ENCODE measurements at places on chromosomes 2 and 18.

GRCh38 chr2:64863097-64863820 is 125.9 kb upstream of the SLC1A4 start:
- DNase-seq: peak; percentile 69
- H3K4me1 ChIP-seq: peaks cover 76% of the 10 kb centered on the region
- no peaks in the 10 kb centered on the region for H3K36me3 ChIP-seq
- H3K27ac ChIP-seq: peak overlapping the region; percentile 93
- peak overlapping the region; percentile 63 for H3K4me3 ChIP-seq

- no peaks in the 10 kb centered on the region for H3K27me3 ChIP-seq
- H3K36me3 ChIP-seq: peaks cover 15% of the 10 kb centered on the region
- no peak overlapping the region for H3K27ac ChIP-seq
- no peak overlapping the region for H3K4me3 ChIP-seq
- DNase-seq: no peak
These were observed 17.2 kb downstream of the ATP8B1 start for GRCh38 chr18:57785751-57786437.

DNA sequence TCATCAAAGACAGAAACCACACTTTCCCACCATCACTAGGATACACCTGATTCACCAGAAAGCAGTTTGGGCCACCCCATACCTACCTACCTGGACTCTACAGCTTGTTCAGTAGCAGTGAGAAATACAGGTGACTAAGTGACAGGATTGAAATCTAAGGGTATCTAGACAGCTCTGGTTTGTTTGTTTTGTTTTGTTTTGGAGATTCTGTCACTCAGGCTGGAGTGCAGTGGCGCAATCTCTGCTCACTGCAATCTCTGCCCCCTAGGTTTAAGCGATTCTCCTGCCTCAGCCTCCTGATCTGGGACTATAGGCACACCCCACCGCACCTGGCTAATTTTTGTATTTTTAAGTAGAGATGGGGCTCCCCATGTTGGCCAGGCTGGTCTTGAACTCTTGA is 3.1 kb downstream of the TTC21B start:
- no peak overlapping the region for H3K27ac ChIP-seq
- H3K27me3 ChIP-seq: no peaks in the 10 kb centered on the region
- DNase-seq: no peak

- H3K27ac ChIP-seq: no peak overlapping the region
- no peak for DNase-seq
- no peak overlapping the region for H3K4me3 ChIP-seq
- H3K4me1 ChIP-seq: no peaks in the 10 kb centered on the region
- H3K36me3 ChIP-seq: no peaks in the 10 kb centered on the region
- no peaks in the 10 kb centered on the region for H3K27me3 ChIP-seq
These were observed 53.1 kb downstream of the BCL2L11 start for GRCh38 chr2:111173856-111174255.

GRCh38 chr2:223513771-223514455 is 88.2 kb downstream of the SCG2 start:
- no peaks in the 10 kb centered on the region for H3K36me3 ChIP-seq
- H3K4me3 ChIP-seq: no peak overlapping the region
- H3K27ac ChIP-seq: no peak overlapping the region
- no peak for DNase-seq

DNA sequence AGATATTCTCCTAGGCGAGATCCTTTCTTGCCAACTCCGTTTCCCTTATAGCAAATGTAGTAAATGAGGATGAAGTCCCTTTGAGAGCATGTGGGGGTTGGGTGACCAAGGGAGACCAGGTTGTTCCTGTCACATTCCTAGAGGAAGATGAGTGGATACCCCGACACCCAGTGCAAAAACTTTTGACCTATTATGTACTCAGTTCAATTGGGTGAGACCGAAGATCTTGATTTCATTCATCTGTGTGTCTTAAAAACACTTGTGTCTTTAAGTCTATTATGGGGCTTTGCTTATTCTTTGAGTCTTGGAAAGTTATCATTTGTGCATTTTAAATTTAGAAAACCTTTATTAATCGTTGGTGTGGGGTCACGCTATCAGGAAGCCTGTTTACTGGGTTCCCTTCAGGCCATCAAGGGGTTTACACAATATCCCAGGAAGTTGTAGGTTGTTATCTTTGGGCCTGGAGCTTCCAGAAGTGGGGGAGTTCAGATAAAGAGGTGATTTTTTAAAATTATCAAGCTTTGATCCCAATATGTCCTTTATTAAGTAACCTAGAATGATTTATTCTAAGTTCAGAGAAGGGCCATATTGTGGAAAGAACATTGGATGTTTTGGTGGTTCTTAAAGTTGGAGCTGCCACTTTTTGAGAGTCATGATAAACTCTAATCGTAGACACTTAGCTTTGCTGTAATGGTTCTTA is 2.8 kb downstream of the RHOB start:
- no peak overlapping the region for H3K4me3 ChIP-seq
- peaks cover 15% of the 10 kb centered on the region for H3K4me1 ChIP-seq
- no peaks in the 10 kb centered on the region for H3K36me3 ChIP-seq

DNA sequence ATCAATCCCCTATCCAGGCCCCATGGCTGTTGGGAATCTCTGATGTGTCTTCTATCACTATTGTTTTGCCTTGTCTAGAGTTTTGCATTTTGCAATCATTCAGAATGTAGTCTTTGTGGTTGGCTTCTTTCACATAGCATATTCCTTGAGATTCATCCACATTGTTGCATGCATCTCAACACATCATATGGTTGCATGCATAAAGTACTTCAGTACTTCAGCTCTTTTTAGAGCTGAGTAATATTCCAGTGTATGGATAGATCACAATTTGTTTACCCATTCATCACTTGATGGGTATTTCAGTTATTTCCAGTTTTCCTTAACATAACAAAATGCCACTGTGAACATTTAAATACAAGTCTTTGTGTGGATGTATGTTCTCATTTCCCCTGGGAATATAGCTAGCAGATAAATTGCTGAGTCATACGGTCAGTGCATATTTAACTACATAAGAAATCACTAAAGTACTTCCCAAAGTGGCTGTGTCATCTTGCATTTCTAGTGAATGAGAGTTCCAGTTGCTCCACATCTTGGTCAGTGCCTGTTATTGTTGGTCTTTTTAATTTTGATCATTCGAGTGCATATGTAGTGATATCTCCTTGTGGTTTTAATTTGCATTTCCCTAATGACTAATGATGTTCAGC is 138.8 kb downstream of the BCL11A start:
- H3K36me3 ChIP-seq: no peaks in the 10 kb centered on the region
- no peak overlapping the region for H3K4me3 ChIP-seq
- H3K27ac ChIP-seq: peak overlapping the region; percentile 81

DNA sequence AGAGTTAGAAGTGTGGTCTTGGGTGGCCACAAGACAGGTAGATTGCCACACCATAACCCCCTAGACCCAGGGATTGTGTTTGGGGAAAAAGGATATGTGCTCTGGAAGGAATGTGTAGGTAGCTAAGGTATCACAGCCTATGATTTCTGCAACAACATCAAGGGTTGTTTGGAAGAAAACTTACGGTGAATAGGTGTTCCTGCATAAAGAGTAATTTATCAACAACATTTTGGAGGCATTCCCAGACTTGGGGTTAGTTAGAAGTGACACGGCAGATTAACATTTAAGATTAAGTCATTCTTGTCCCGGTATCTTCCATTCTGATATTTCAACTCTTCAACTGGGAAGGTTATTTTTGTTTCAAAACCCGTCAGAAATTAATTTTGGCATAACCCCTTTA is 65.5 kb downstream of the SPP2 start:
- H3K36me3 ChIP-seq: no peaks in the 10 kb centered on the region
- DNase-seq: no peak
- no peak overlapping the region for H3K27ac ChIP-seq
- peaks cover 13% of the 10 kb centered on the region for H3K27me3 ChIP-seq
- no peaks in the 10 kb centered on the region for H3K4me1 ChIP-seq

DNA sequence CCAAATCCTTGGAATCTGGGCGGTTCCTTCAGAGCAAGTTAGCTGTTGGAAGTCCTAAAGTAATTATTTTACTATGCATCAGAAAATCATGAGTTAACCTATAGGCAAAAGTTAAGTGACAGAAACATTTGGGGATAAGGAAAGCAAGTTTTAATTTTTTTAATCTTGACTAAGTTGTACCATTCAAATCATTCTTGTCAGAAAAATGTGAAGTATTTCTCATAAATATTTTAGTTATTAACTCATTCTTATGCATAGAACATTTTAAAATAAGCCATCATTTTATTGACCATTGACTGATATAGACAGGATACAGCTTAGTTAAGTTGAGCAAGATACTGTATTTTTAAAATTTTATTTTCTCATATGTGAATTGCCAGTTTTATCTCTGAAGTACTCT is 98.2 kb upstream of the FOSL2 start:
- no peak overlapping the region for H3K4me3 ChIP-seq
- H3K27me3 ChIP-seq: no peaks in the 10 kb centered on the region
- no peaks in the 10 kb centered on the region for H3K4me1 ChIP-seq
- no peaks in the 10 kb centered on the region for H3K36me3 ChIP-seq
- no peak for DNase-seq

GRCh38 chr2:96180002-96180401 is 28.6 kb downstream of the STARD7 start:
- no peak overlapping the region for H3K27ac ChIP-seq
- H3K4me1 ChIP-seq: no peaks in the 10 kb centered on the region
- H3K27me3 ChIP-seq: no peaks in the 10 kb centered on the region
- DNase-seq: no peak

GRCh38 chr2:7658486-7658885 is 741.3 kb downstream of the RNF144A start:
- H3K4me1 ChIP-seq: no peaks in the 10 kb centered on the region
- H3K27ac ChIP-seq: no peak overlapping the region
- DNase-seq: no peak
- no peak overlapping the region for H3K4me3 ChIP-seq

GRCh38 chr2:196528486-196529223 is 110.9 kb upstream of the CCDC150 start:
- DNase-seq: no peak
- H3K4me3 ChIP-seq: no peak overlapping the region
- no peaks in the 10 kb centered on the region for H3K27me3 ChIP-seq

GRCh38 chr2:3073041-3073595 is 304.5 kb downstream of the EIPR1 start:
- H3K4me3 ChIP-seq: no peak overlapping the region
- no peaks in the 10 kb centered on the region for H3K27me3 ChIP-seq
- H3K27ac ChIP-seq: no peak overlapping the region
- no peaks in the 10 kb centered on the region for H3K4me1 ChIP-seq
- no peak for DNase-seq
- H3K36me3 ChIP-seq: no peaks in the 10 kb centered on the region

- H3K36me3 ChIP-seq: no peaks in the 10 kb centered on the region
- H3K4me3 ChIP-seq: no peak overlapping the region
- no peak overlapping the region for H3K27ac ChIP-seq
- H3K27me3 ChIP-seq: no peaks in the 10 kb centered on the region
- H3K4me1 ChIP-seq: no peaks in the 10 kb centered on the region
These were observed 45.6 kb downstream of the ZNF519 start for GRCh38 chr18:14086458-14087231.

- no peak overlapping the region for H3K4me3 ChIP-seq
- H3K4me1 ChIP-seq: no peaks in the 10 kb centered on the region
- no peaks in the 10 kb centered on the region for H3K36me3 ChIP-seq
- no peak for DNase-seq
These were observed 99.7 kb downstream of the RBM43 start for GRCh38 chr2:151161821-151162551.

- H3K4me1 ChIP-seq: no peaks in the 10 kb centered on the region
- H3K27ac ChIP-seq: no peak overlapping the region
- H3K27me3 ChIP-seq: no peaks in the 10 kb centered on the region
- H3K36me3 ChIP-seq: no peaks in the 10 kb centered on the region
- DNase-seq: no peak
These were observed 756.3 kb downstream of the SATB2 start for GRCh38 chr2:198701481-198701880.

GRCh38 chr2:29567906-29568520 is 353.4 kb downstream of the ALK start:
- DNase-seq: no peak
- no peaks in the 10 kb centered on the region for H3K36me3 ChIP-seq
- H3K27me3 ChIP-seq: no peaks in the 10 kb centered on the region
- no peak overlapping the region for H3K4me3 ChIP-seq
- H3K4me1 ChIP-seq: no peaks in the 10 kb centered on the region
- no peak overlapping the region for H3K27ac ChIP-seq

GRCh38 chr2:148305476-148305875 is 284.6 kb downstream of the MBD5 start:
- no peak overlapping the region for H3K27ac ChIP-seq
- no peak for DNase-seq
- no peaks in the 10 kb centered on the region for H3K27me3 ChIP-seq
- no peaks in the 10 kb centered on the region for H3K4me1 ChIP-seq

DNA sequence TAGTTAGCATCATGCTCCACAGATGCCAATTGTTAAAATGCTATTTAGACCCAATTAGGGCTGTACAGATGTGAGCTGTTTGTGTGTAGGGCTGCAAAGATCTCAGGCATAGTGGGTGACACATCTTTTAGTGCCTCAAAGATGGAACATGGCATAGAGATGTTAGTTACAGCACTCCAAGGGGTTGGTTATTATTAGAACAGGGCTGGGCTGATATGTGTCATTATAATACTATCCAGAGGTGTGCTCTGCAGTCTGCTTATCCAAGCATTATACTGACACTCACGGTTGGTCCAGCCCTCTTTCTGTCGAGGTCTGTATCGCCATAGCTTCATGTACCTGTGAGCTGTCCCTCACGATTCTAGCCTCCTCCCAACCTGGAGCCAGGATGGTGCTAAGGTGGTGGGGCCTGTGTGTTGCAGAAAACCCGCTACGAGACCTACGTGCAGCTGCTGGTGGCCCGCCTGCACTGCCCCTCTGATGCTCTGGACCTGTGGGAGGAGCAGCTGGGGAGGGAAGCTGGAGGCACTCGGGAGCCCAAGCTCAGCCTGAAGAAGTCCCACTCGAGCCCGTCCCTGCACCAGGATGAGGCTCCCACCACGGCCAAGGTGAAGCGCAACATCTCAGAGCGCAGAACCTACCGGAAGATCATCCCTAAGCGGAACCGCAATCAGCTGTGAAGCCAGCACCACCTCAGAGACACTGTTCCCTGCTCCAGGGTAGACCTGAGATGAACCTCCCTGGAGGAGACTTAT is 27.1 kb downstream of the PSD4 start:
- peaks cover 13% of the 10 kb centered on the region for H3K4me1 ChIP-seq
- no peak for DNase-seq
- peaks cover 61% of the 10 kb centered on the region for H3K36me3 ChIP-seq
- no peak overlapping the region for H3K27ac ChIP-seq
- H3K27me3 ChIP-seq: no peaks in the 10 kb centered on the region

GRCh38 chr18:36673452-36673851 is 155.3 kb downstream of the TPGS2 start:
- H3K27ac ChIP-seq: no peak overlapping the region
- no peak for DNase-seq
- H3K4me3 ChIP-seq: no peak overlapping the region
- H3K27me3 ChIP-seq: no peaks in the 10 kb centered on the region
- H3K36me3 ChIP-seq: no peaks in the 10 kb centered on the region

GRCh38 chr2:98028101-98028561 is 32.4 kb upstream of the TMEM131 start:
- DNase-seq: no peak
- H3K36me3 ChIP-seq: no peaks in the 10 kb centered on the region
- peaks cover 60% of the 10 kb centered on the region for H3K4me1 ChIP-seq
- peak overlapping the region; percentile 19 for H3K4me3 ChIP-seq
- no peaks in the 10 kb centered on the region for H3K27me3 ChIP-seq

All from B cell (primary cell).